ENCODE measurements at places on chromosomes 3 and 15.

DNA sequence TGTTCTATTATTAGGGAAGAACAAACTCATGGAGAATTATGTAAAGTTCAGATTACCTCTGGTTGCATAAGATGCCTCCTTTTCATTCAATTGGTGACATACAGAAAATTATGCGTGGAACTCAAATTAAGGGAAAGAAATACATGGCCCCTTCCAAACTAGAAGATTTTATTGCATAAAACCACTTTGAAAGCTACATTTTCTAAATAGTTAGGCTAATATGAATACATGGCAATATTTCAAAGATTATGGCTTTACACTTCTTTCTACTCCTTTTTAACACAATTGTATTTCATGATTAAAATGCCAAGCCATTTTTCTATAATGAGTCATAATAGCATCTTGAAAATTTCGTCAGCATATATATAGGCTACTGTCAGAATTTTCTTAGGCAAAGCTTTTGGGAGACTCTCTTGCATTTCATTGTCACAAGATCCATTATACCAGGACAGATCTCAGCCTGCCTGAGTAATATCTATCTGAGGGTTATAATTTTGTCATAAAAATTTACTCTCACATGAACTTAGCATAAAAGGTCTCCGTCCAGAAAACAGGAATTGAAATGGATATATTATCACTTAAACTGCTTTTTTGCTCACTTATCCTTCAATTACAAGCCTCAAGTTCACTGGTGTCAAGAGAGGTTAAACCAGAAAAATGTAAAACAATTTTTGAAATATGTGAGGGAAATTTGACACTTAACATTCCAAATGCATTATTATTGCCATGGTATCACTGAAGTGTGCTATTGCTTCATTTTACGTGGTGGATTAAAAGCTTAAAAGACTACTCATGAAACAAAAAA is 37.1 kb downstream of the CPA3 start:
- no peak for DNase-seq

DNA sequence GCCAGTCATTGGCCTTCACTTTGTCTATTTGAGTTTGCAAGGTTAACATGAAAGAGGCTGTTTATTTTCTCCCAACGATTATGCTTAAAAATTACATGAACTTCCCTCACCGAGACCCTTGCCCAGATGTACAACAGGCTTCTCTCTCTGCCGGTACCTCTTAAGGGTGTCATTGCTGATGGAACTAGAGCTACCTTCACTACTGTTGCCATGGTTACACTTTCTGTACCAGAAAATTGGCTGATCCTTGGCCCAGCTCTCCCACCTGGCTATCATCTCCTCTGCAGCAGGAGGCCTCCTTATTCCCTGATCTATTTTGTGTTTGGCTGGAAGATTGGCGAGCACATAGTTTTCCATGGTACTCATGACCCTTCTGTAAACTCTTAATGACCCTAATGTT is 24.0 kb upstream of the LIPC start:
- no peak for DNase-seq

GRCh38 chr15:78052001-78052401 is 25.5 kb downstream of the TBC1D2B start:
- peak; percentile 68 for DNase-seq

DNA sequence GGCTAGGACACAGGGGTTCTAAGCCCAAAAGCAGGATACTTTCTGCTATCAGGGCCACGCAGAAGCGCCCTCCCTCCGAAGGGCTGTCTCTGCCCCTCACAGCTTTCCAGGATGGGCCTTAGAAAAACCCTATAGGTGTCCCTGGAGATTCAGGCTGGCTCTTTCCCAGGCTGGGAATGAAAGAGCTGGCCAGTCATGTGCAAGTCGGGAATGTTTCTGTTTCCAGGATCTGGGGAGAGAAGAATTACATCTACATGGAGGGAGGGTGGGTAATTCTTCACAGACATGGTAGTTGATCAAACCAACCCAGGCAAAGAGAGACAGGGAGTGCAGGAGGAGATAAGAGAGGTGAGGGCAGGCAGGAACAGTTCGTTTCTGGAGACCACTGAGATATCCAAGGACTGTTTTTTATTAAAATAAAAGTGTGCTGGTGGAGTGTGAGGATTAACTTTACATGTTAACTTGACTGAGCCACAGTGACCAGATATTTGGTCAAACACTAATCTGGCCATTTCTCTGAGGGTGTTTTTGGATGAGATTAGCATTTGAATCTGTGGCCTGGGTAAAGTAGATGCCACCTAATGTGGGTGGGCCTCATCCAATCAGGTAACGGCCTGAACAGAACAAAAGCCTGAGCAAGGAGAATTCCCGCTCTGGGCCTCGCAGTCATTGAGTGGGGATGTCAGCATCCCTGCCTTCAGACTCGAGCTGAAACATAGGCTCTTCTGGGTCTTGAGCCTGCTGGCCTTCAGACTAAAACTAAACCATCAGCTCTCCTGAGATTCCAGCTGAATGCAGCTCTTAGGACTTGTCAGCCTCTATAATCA is 15.3 kb downstream of the NUP210 start:
- no peak for DNase-seq

DNA sequence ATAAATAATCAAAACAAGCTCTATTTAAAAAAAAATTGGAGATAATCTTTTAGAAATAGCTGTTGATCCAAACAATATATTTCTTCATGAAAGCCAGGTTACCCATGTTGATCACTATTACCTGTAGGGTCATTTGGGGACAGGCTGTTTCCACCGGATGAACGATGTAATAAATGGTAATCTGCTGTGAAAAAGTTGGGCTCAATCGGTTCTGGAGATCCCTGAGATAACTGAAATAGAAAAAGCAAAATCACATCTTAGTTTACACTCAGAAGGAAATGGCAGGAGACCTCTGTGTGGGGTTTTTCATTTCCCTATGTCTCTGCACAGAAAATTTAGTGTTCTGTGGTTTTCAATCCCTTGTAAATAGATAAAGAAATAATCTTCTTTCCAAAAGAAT is 249.5 kb downstream of the NEK10 start:
- no peak for DNase-seq

DNA sequence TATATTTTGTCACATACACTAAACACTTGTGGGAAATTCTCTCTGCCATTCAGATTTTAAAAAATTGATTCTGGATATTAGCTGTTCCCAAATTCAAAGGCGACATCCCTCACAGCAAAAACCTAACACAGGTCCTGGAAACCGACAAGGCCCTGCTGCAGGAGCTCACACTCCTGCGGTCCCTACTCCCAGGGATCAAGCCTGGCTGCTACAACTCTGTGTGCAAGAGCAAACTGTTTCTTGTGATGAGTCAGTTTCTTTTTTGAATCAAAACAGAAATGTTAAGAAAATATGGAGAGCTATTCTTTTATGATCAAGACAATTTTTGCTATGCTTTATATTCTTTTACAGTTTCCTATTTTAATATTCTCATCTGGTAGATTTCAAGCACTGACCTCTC is 51.0 kb upstream of the TJP1 start:
- no peak for DNase-seq

DNA sequence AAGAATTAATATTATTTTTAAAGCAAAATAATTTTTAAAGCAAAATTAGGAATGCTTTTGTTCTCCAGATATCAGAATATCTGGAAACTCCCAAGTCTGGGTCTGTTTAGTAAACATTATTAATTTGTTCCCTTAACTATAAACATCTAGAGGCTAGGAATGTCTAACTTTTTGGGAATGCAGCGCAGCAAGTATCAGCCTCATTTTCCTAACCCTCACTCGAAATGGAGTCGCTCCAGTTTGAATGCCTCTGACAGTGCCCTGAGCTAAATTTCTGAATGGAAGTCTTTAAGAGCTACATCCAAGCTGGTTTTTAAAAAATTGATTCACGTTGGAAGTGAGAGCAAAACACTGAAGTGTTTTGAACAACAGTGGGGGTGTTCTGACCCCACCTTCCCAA is 74.4 kb upstream of the WNT7A start:
- no peak for DNase-seq

GRCh38 chr15:69762373-69763148 is 309.9 kb downstream of the RPLP1 start:
- peak; percentile 42 for DNase-seq

GRCh38 chr15:27412415-27412814 is 441.4 kb downstream of the GABRG3 start:
- no peak for DNase-seq

DNA sequence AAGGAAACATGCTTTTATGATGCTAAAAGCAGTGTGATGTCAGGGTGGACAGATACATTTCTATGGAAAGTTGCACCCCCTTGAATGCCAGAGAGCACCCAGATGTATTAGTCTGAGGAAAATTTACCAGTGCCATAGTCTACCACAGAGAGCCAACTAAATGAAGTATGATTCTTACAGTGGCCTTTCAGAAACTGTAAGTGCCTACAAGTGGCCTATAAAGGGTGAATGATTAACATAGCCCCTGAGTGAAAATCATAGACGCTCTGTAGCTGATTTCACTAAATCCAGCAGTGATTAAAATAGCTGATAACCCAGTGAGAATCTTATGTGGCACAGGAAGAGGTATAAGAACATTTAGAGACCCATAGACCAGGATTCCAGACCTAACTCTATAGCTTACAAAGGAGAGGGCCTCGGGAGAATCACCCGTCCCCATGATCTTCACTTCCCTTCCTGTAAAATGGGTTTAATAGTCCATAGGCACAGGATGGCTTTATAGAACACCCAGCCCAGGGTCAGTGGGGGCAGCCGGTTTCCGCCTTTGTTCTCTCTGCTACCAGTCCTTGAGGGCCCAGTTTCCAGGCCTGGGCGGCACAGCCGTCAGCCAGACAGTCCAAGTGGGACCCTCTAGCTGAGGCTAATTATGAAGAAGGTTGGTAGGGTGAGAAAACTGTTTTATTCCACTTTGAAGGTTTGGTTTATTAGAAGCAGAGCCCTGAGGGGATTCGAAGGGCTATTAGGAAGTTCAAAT is 35.5 kb upstream of the CACNA2D3 start:
- DNase-seq, result no peak

DNA sequence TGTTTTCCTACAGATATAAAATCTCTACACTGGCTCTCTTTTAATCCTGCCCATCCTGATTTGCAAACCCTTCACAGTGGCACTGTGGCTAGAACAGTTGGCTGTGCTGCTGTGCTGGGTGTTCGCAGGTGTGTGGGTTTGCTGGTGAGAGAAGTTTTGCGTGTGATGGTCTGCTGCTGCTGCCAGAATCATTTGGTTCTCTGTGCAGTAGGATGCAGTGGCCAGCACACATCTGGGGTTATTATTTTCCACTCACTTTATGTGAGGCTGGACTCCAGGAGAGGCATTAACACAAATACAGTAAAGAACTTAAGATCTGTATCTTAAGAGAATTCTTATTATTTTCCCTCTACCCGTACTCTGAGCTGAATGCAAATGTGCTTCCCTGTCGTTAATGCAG is 16.0 kb upstream of the PSMD6 start:
- DNase-seq, result no peak

DNA sequence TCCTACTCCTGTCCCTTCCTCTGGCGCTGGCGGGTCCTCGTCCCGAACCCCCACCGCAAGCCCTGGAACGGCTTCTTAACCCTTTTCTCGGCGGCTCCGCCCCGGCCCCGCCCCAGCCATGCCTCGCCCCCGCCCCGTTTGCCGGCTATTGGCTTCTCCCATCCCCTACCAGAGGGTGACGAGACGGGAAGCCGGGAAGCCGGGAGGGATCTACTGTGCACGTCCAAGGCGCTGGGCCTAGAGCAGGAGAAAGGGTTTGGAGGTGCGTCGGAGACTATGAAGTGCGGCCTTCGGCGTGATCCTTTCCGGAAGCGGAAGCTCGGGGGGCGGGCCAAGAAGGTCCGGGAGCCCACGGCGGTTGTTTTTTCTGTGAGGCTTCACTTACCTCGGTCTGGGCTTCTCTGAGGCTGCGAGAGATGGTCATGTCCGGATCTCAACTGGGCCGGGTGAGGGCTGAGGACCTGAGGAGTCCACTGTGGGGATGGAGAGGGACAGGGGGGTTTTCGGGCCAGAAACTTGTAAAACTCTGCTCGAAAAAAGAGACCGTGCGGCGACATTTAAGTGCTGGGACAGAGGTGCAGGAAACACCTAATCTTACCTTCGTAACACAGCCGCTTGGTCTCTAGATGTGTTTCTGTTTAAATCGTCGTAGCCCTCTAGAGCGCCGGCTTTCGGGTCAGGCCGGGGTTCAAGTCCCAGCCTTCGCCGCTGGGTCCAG is 21.4 kb downstream of the ROPN1B start:
- no peak for DNase-seq

GRCh38 chr3:142934128-142934886 is 29.2 kb downstream of the PAQR9 start:
- DNase-seq, result no peak

DNA sequence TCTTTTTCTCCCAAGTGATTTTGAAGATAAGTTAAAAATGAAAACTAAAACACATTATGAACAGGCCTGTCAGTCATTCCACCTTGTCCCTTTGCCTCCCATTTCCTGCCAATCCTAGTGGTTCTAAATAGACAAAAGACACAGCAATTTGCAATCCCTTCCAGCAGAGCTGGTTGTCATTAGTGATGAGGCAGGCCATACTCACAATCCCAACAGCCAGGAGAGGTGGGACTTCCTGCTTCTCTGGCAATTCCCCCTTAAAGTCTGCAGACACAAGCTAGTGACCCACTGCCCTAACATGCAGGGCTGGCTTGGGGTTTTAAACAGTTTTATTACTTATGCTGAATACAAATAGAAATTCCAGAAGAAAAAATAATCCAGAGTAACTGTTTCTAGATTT is 38.4 kb upstream of the RBP1 start:
- no peak for DNase-seq

GRCh38 chr3:134315286-134316106 is 58.8 kb downstream of the AMOTL2 start:
- DNase-seq, result no peak

DNA sequence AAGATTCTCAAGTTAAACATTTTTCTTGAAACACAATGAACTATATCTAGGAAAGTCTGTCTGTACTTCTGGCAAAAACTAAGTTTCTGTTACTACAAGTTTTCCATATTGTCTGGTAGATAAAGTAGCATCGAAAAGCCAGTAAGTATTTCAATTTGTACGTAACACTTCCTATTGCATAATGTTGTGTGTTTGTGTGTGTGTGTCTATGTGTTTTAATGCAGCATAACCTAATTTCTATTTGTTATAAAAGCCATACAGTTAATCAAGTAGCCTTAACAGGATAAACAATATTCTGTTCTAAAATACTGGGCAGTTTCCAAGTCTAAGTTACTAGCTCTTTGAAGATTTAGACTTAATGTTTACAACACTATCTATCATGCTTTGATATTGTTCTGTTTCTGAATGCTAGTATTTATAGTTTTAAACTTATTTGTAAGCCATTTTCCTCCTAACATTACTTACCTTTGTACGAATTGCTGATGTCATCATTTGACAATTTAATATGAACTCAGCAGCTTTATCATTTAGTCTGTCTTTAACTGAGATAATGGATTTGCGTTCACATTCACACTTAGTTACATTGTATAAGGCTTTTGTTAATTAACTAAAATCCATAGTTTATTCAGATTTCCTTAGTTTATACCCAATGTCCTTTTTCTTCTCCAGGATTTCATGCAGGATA is 163.9 kb downstream of the CBLB start:
- DNase-seq, result no peak

- no peak for DNase-seq
These were observed 144.5 kb downstream of the EPHA6 start for GRCh38 chr3:96958856-96959255.

Measured in KBM-7 (cell line).